H7 (cell line): ENCODE measurements at places on chromosomes 6 and 20. TPM values are rescaled to one million over a fixed set of nuclear protein-coding genes. Genes with fewer than 3 reads are reported as not detected.

The KDM1B gene
- total RNA-seq: 6.8 and 11.2 TPM in 2 replicates

The DUSP15 gene
- total RNA-seq: 1.5 and 2.5 TPM in 2 replicates

The LTB gene
- 0.35 TPM in 1 of 2 replicates, not detected in the other for total RNA-seq

The MAP3K7 gene
- total RNA-seq: 35.2 and 46.8 TPM in 2 replicates

The MAP1LC3A gene
- total RNA-seq: 7.6 and 13.4 TPM in 2 replicates

GRCh38 chr6:378958-379409 is 12.6 kb upstream of the IRF4 start:
- DNase-seq: no peak

GRCh38 chr6:39078695-39079094 is 30.1 kb downstream of the GLP1R start:
- DNase-seq: peak; percentile 14

DNA sequence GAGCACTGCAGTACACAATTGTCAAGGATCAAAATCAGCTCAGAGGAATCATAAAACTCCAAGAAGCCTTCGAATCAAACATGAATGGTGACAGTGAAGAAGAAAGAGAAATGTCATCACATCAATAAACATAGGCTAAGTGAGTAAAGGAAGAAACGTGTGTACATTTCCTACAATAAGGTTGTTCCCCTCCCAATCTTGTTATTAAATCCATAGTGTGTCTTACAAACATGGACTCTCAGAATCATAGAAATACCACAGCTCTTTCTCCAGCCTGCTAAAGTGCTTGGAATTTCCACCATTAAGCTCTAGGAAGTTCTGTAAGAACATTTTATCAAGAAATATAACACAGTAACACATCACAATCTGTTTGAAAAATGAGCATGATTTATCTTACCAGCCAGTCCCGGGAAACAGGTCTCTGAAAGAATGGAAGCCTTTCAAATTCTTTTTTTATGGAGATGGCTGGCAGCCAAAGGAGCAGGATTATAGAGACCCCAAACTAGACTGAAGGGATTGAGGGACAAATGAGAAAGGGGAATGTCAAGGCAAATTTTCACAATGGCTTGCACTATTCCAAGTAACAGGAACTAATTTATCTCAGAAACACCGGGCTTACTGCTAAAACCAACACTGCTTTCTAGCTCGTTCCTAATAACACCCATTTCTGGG is 4.5 kb upstream of the TNFAIP3 start:
- DNase-seq: no peak
